Naive B cell (primary cell): ENCODE measurements at places on chromosomes 5 and 9.

- DNase-seq, result no peak
Measured at GRCh38 chr5:27403243-27403882, 365.0 kb upstream of the CDH9 start.

- no peak for DNase-seq
Measured at GRCh38 chr9:113409481-113409880, 994 bp downstream of the POLE3 start.

DNA sequence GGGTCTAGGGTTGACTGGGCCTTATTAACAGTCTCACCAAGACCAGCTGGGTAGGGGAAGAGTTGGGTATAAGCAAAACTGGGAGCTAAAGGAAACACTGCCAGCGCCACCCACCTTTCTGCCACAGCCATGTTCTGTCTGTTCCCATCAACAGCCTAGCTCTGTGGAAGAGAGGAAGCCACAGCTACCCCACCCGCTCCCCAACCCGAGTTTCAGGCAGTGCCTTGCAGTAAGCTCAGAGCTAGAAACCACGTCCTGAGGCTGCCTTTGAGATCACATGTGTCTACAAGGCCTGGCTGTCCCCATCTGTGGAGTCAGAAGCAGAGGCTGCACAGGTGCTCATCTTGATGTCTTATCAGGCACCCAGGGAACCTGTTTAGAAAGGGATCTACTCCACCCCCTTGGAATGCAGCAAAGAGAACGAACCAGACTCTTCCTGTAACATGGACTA lies 15.3 kb downstream of the HNRNPH1 start:
- no peak for DNase-seq

DNA sequence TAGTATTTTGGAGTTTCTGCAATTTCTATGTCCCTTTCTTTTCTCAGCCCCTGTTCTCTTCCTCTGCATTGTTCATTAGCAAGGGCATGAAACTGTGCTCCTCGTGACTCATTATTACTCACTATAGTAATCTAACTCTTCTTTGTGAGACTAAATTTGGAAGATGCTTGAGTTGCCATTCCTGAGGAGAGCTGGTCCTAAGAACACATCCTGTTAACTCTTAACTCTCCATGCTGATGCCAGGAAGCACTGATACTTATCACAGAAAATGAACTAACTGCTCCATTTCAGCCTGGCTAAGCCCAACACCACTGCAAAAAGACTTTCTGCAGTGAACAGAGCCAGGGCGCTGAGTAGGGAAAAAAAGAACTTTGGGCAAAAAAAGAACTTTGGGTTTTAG lies 10.6 kb upstream of the CSNK1A1 start:
- DNase-seq, result no peak

DNA sequence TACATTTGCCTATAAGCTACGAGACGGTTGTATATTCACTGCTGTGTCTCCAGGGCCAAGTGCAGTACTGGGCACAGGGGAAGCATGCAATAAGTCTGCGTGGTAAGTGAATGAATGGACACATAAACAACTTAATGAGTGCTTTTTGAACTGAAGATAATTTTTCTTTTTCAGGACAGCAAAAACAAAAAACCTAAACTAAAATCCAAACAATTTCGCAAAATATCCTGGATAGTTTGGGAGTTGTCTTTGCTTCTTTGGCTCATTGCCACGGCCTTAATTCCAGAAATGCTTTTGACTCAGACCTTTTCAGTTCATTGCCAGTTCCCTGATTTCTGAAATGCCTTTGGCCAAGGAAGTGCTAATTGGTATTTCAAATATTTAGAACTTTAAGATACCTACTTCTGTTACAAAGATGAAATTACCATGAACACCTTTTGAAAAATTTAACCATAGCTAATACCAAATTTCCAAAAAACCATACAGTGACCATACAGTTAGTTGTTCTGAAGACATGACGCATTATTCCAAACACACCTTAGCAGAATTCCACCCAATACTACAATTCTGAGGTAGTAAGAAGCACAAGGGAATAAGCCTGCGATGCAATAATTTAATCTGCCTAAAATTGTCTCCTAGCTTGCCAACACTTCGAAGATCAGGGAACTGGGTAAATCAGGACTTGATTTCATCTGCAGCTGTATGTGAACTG lies 42.8 kb downstream of the TEK start:
- no peak for DNase-seq

GRCh38 chr9:115423646-115424045 lies 305.7 kb upstream of the TNC start:
- DNase-seq, result no peak
